ENCODE measurements at places on chromosomes 1 and 21.

- DNase-seq = no peak
Measured at GRCh38 chr21:44349847-44350772, 3.3 kb upstream of the TRPM2 start.

DNA sequence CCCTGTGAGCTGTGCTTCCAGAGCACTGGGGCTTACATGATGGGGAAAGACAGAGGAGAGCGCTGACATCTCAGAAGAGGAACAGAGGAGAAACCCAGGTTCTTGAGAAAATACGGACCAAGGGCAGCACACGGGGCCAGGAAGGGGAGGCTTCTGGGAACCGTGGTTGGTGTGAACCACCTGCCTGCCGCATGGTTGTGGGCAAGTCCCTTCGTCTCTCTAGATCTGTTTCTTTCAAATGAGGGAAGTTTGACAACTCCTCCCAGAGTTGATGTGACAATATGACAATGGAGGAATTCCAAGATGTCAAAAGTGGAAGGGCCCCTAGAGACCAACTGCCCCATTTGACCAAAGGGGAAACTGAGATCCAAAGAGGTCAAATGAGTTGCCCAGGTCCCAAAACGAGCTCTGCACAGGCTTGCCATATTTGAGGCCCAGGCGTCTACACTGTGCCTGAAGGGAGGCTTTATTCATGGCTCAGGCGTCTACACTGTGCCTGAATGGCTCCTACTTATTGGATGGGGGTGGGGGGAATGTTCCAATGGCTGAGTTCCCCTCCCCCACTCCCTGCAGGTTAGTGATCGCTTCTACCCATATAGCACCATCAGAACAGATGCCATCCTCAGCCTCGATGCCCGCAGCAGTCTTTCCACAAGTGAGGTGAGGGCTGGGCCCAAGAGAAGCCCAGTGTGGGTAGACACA is 11.2 kb downstream of the EXTL1 start:
- no peak for DNase-seq

DNA sequence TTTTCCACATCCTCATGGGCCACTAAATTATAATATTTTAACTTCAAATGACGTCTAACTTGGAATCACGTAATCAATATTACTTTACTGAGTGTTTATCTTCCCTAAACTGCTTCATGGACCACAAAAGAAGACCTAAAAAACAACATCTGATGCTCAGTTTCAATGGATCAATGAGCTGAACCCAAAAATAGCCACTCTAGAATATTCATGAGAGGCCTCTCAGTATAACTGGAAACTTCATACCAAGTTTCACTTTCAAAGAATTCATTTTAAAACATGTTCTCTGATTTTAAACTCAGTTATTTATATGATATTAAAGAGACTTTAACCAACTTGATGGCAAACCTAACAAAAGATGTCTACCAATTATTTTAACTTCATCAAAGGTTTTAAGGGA is 23.7 kb upstream of the TIAM1 start:
- no peak for DNase-seq

DNA sequence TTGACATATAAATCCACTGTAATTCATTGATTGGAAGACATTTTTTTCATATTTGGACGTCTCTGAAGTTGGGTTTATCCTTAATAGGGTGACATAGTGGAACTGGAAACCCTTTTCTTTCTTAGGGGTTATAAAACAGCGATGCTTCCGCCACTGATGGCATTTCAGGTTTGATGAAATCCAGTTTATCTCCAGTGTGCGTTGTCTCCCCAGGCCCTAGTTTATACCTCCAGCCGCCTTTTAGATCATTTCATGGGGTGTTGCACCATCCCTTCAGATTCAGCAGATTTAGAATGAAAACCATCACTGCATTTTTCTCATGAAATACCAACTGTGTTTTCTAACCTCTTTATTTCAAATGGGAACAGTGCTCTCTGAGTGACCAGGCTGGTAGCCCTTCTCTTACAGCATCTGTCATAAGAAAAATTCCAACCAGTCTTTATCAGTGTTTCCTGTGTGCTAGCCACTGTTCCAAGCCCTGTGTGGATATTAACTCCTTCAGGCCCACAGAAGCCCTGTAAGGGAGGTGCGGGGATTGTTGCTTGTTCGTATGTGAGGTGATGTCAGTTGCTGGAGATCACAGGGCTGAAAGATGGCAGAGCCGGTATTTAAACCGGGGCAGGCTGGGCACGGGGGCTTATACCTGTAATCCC is 19.0 kb downstream of the H6PD start:
- DNase-seq = no peak

DNA sequence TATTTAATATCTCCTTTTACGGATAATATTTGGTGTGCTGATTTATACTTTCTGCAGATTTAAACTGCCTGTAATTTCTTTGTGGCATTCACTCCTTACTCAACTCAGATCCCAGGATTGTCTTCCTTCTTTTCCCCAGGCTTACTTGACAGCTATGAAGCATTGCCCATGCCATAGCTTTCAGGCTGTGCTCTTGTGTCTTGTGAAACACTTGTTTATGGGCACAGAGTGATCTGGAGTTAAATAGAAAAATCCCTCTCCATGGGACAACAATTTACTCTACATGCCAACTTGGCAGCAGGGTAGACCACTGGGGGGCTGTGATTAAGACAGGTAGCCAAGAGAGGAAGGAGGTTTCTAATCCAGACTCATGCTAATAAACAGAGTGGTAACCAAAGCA is 57.4 kb downstream of the PPP1R12B start:
- DNase-seq = no peak

DNA sequence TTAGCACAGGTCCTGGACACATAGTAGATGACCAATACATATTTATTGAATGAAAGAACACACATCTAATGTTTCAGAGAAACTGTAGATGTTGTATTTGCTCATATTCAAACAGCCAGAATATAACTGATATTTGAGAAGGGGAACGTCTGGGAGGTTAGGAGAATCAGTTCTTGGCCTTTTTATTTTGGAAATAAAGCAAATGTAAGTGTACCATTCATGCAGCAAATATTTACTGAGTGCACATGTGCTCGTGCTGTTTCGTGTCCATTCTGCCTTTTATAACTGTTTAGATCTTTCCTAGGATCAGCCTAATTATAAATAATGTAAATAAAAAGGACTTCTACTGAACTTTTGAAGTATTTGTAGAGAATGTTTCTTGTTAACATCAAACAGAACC is 103.8 kb downstream of the GREM2 start:
- no peak for DNase-seq

DNA sequence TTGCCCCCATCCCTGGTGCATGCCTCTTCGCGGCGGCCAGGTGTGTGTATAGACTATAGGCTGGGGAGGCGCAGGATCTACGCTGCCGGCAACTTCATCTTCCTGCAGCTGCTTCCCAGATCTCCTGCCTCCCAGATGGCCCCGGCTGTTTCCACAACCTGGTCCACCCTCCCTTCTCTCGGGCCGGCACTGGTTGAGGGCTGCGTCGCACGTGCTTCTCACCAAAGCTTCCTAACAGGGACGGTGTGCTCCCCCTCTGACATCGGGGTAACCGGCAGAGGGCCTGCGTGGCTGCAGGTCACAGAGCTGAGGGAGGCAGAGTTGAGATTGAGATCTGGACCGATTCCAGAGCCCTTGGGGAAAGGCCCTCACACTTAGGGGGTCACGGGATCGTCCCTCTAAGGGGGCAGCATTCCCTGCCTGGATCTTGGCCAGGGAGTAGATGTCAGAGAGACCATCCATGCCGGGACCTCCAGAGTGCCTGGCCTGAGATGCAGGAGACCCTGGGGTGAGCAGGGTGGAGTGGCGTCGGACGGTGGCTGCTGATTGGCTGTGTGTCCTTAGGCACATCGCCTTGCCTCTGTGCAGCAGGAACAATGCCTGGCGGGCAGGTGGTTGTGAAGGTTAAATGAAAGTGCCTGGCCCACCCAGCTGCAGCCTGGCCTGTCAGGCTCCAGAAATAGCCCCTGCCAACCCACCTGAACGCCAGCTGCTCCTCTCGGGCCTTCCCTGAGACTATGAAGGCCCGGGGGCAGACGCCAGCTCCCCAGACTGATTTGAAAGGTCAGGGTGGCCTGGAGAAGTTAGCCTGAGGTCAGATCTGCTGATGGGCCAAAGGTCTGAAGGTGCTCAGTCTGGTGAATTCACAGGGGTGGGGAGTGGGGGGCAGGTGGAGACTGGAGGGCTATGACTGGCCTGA is 6.1 kb upstream of the MASP2 start:
- peak; percentile 19 for DNase-seq

DNA sequence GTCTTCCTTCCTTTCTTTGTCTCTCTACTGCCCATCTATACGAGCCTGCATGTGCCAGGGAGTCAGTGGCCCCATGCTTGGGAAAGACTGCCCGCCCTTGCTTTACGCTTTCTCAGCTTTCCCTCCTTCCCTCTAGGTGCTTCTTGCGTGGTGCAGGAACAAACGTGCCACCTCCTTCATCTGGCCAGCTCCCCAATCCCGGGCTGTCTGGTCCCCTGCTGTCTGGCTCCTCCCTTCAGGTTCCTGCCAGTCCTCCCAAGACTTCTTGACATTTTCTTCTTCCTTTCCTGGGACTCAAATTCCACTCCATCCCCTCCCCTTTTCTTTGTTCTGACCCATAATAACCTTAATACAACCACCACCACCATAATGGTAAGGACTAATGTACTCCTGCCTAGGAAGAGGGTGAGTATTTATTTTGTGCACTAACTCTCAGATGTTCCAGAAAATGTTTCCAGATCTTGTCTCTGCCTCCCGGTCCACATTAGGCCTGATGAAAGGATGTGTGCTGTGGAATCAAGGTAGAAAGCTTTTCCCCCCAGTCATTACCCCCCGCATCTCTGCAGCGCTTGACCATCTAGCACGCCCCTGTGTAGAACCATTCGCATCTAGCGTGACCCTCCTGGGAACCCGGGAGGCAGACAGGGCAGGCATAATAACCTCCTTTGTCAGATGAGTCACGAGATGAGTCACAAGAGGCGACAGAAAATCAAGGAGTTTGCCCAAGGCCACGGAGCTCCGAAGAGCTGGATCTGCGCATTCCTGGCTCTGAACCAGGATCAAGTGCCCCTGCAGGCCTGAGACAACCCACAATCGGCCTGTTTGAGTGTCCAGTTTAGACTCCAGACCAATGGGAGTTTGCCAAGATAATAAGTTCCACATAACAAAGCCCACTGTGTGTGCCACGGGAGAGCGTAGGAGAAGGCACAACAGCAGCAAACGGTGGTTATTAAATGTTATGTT is 60.1 kb upstream of the NEK2 start:
- no peak for DNase-seq

GRCh38 chr1:210434223-210434622 is 105.5 kb downstream of the HHAT start:
- no peak for DNase-seq

GRCh38 chr1:111952125-111952657 is 37.3 kb downstream of the KCND3 start:
- no peak for DNase-seq

- DNase-seq = no peak
Measured at GRCh38 chr1:201845331-201846083, 16.6 kb downstream of the IPO9 start.

GRCh38 chr21:17612023-17612564 is 607 bp downstream of the BTG3 start:
- DNase-seq = peak; percentile 15

DNA sequence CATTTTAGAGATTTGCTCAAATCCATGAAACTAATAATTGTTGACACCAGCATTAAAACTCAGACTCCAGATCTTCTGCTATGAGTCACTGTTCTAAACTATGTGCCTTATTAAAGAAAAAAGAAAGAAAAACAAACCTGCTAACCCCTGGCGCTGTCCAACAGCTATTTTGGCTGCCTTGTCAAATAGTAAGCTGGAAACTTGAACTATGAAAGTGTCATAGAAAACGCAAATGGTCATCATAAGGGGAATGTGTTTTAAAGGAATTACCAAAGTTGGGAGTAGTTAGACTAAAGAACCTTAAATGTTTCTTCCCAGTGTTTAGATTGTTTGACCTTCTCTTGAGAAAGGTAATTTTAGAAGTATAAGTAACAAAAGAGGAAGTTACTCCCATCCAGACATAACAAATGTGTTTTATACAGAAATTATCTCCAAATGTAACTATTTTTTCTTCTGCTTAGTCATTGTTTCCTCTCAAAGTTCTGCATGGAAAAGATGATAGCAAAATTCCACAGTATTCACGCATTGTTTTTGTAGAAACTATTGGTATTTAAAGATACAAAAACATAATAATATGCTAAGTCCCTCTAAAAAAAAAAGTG is 272.4 kb downstream of the TPR start:
- DNase-seq = no peak

DNA sequence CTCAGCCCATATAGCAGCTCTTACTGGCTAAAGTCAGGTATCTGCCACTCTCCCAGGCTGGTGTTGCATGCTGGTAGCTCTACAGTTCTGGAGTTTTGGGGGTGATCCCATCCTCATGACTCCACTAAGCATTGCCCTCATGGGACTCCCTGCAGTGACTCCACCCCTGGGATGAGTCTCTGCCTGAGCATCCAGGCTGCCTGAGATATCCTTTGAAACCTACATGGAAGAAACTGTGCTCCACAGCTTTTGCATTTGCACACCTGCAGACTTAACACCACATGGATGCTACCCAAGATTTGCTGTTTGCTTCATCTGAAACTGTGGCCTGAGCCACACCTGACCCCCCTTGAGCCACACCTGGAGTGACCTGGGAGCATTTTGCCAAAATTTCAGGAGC is 226.4 kb downstream of the C1orf94 start:
- no peak for DNase-seq

- DNase-seq = no peak
Measured at GRCh38 chr1:18412882-18413353, 67.8 kb upstream of the KLHDC7A start.

- DNase-seq = no peak
Measured at GRCh38 chr1:168146626-168147025, 9.9 kb upstream of the GPR161 start.

- no peak for DNase-seq
Measured at GRCh38 chr1:59669752-59670312, 144.9 kb upstream of the HOOK1 start.

DNA sequence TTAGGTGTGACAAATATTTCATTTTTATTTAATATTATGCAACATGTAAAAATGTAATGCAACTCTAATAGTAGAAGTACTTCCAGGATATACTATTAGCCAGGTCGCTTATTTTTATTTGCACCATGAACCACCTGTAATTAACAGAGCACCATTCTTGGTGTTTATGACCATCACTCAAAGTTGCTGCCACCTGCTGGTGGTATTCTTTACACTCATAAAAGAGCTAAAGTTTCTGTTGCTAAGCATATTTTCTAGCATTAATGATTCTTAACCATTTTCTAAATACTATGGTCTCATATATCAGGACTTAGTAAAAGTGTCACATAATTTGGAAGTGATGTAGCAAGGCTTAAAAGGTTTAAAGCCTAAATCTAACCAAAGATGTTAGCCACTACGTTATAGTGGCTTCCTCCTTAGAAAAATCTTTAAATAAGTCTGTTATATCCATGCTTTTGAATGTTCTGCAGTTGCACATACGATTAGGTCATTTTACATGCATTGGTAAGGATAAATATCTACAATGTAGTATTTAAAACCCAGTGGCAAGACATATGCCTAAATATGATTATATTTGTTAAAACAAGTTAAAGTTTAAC is 244.5 kb downstream of the NEGR1 start:
- DNase-seq = no peak

GRCh38 chr1:152182431-152182830 is 23.4 kb upstream of the RPTN start:
- DNase-seq = no peak

GRCh38 chr1:227942021-227942715 is 5.6 kb downstream of the WNT9A start:
- no peak for DNase-seq

Measured in stimulated activated CD4-positive, alpha-beta T cell treated with anti-CD3 and anti-CD28 coated beads, Interleukin-4, amount 100 ng/mL, for 24 hours (primary cell).